Stimulated activated CD8-positive, alpha-beta memory T cell treated with anti-CD3 and anti-CD28 coated beads, Interleukin-2, amount 100 ng/mL, for 1 hour (primary cell): ENCODE measurements at places on chromosomes 4 and X.

- DNase-seq: no peak
Measured at GRCh38 chr4:118400356-118400755, 47.6 kb upstream of the PRSS12 start.

DNA sequence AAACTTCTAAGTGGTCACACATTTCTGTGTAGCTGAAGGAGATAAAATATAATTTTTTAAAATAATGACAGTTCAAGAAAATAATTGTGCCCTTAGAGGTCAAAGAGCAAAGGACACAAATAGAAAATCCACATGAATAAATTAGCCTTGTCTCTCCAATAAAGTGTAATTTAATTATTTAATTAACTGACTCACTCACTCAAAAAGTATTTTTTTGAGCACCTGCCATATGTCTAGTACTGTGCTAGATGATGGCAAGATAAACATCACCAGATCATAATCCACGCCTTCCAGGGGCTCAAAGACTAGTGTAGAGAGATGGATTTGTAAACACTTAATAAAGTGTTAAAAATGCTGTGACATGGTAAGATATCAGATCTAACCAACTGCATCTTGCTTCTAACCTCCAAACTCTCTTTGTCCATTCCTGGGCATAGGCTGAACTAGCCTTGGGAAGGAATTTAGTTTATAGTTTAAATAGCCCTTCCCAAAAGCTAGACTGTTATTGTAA is 112.5 kb downstream of the SCLT1 start:
- no peak for DNase-seq

- no peak for DNase-seq
Measured at GRCh38 chrX:40772290-40772689, 36.9 kb upstream of the MED14 start.

DNA sequence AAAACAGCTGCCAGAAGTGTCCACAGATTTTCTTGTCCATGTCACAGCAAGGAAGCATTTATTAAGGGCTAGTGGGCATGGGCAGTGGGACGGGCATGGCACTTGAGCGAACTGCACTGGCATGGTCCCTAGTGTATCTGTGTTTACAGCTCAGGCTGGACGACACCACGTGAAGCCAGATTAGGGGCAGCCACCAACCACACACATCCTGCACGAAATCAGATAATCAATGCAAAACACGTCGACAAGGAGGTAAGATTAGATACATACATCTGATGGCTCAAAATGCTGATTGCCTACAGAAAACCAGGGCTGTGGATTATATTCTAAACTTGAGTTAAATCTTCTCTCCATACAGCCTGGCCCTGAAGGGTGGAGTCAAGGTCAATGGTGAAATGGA is 103.8 kb upstream of the ATP6AP2 start:
- no peak for DNase-seq

GRCh38 chr4:173397604-173398003 is 1.3 kb downstream of the SCRG1 start:
- no peak for DNase-seq

GRCh38 chr4:190121759-190122158 is 51.8 kb upstream of the DUX4 start:
- DNase-seq: no peak

- no peak for DNase-seq
Measured at GRCh38 chr4:169985881-169986280, 40.3 kb downstream of the MFAP3L start.

DNA sequence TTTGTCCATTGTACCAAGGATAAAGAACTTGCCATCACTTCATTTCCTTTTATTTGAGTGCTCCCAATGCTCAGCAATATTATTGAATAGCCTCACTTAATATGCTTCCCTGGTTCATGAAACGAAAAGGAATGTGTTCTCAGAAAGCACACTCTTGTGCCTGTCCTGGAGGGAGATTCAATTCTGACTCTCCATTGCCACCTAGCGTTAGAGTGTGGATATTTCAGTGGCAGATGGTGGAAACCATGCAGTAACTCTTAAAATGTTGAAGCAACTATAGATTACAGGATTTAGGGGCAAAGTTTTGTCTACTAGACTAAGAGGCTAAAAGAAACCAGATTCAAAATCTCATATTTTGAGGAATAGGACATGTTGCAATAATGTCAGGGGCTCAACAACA is 36.0 kb downstream of the GAB3 start:
- no peak for DNase-seq

- DNase-seq: no peak
Measured at GRCh38 chr4:1768367-1769034, 24.6 kb upstream of the FGFR3 start.

DNA sequence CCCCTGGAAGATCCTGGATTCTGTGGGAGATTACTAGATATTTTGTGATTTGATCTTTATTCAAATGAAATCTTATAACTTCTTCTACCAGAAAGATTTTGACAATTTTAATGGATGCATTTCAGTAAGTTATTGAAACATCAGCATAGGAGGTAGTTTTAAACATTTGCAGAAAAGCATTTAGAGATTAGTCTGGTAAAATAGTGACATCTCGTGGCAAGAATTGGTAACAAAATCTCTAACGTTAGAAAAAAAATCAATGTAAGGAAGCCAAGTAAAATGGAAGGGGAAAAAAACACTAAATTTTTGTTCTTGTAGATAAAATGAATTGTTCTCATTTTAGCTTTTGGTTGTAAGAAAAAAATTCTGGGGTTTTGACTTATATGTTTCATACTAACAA is 73.3 kb downstream of the TASL start:
- no peak for DNase-seq
